ENCODE measurements at places on chromosomes 4 and X. TPM values are rescaled to one million over a fixed set of nuclear protein-coding genes. Genes with fewer than 3 reads are reported as not detected.

The FREM3 gene
- total RNA-seq, result not detected

The CFI gene
- total RNA-seq, result 3.2 TPM

The UCHL1 gene
- total RNA-seq, result 36.3 TPM

The KLHL34 gene
- total RNA-seq, result not detected

The ARMCX4 gene
- 16.7 TPM for total RNA-seq

The OTC gene
- total RNA-seq, result not detected
